ENCODE measurements at places on chromosomes 2 and 18.
A peak's percentile ranks its signal among the peaks of the same experiment; 100 is the strongest.

GRCh38 chr18:56747032-56747658 lies 96.0 kb downstream of the WDR7 start:
- DNase-seq: no peak

- no peak for DNase-seq
Observed at GRCh38 chr18:67864677-67865340, 348.3 kb upstream of the DSEL start.

GRCh38 chr2:181117206-181117925 lies 137.0 kb downstream of the UBE2E3 start:
- no peak for DNase-seq

- no peak for DNase-seq
Observed at GRCh38 chr2:95012881-95013550, 12.5 kb upstream of the MAL start.

- no peak for DNase-seq
Observed at GRCh38 chr2:224799691-224800090, 83.5 kb upstream of the CCDC195 start.

DNA sequence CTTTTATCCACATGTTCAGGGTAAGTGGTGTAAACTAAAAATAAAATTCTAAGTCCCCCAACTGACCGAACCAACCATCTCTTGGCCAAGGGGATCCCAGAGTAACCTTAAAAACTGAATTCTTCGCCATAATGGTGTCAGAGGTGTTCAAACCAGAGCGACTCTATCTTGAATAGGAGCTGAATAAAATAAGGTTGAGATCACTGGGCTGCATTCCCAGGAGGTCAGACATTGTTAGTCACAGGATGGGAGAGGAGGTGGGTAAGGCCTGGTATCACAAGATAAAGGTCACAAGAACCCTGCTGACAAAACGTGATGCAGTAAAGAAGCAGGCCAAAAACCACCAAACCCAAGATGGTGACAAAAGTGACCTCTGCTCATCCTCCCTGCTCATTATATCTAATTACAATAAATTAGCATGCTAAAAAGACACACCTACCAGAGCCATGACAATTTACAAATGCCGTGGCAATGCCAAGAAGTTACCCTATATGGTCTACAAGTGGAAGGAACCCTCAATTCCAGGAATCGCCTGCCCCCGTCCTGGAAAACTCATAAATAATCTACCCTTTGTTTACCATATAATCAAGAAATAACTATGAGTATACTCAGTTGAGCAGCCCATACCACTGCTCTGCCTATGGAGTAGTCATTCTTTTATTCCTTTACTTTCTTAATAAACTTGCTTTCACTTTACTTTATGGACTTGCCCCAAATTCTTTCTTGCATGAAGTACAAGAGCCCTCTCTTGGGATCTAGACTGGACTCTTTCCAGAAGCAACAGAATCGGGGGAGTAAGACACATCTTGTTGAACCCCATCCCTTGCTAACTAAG lies 302.4 kb downstream of the STK39 start:
- no peak for DNase-seq

DNA sequence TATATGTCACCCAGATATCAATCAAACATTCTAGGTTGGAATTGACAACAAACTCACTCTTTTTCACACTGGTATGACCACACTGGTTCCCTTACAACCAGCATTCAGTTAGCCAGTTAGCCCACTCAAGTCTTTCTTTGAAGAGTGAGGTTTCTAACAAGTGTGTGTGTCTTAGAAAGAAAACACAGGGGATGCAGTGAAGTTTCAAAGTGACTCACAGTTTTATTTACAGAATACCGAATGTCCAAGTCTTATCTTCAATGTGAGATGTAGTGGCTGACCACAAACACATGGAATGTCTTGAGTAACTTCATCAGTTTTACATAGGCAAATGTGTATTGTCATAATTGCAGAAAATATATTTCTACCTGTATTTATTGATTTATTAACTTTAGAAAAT lies 274.7 kb upstream of the HNMT start:
- DNase-seq: no peak

DNA sequence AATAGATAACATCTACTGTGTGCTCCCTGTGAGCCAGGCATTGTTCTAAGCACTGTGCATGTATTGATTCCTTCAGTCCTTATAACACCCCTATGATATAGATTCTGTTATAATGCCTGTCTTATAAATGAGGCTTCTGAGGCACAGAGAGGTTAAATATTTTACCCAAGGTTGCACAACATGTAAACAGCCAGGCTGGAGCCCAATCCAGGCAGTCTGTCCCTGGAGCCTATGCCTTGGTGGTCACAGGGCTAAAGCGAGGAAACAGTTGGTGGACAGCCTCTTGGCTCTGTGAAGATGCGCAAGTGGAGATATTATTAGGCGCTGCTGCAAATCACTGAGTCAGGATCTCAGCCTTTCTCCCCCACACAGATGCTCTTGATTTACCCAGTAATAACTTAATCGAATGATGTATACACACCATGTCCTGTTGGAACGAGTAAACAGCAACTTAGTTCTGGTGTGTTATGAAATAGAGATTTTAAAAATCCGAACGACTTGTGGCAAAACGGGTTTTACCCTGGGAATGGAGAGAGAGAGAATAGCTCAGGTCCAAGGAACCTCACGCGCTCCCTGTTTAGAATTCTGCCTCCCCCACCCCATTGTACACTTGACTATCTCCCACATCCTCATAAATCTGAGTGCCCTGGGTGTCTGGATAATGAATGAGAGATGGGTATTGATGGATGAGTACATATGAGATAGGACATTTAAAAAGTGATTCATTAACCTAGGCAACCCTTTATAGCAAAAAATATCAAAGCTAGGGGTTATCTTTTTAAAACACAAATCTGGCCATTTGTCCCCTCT lies 231.9 kb downstream of the BCL2 start:
- no peak for DNase-seq

GRCh38 chr18:34207344-34207851 lies 17.3 kb downstream of the NOL4 start:
- no peak for DNase-seq

GRCh38 chr2:164495491-164496223 lies 125.6 kb downstream of the GRB14 start:
- DNase-seq: peak; percentile 79

GRCh38 chr2:26541401-26542193 lies 63.7 kb upstream of the OTOF start:
- no peak for DNase-seq

GRCh38 chr18:49691177-49691608 lies 122.1 kb downstream of the ACAA2 start:
- peak; percentile 87 for DNase-seq

DNA sequence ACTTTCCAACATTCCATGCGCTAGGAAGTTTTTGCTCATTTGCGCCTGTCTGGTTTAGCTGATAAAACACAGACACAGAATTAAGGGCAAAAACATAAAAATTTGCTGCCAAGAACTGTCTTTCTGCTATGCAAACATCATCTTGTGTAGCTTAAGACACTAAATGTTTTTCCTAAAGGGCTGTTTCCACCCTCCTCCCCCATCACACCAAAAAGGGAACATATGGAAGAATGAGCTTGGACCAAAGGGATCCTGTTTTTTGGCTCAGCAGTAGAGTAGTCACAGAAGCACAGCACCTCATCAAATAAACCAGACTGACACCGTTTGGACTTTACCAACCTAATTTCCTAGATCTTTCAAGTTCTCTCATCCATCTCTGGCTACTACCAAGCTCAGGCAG lies 210.1 kb downstream of the ZNF521 start:
- no peak for DNase-seq

DNA sequence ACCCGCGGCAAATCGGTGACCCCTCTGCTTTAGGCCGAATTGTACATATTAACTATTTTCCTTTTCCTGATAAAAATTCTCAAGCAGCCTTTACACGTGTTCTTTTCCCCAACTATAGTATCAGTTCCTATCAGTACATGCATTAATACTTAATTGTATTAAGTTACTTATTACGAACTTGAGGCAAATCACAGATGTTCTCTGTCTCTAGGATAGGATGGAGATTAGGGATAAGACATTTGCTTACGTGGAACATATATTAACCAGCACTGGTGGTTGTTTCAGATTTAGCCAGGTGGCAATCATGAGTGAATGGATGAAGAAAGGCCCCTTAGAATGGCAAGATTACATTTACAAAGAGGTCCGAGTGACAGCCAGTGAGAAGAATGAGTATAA lies 675 bp downstream of the GEMIN6 start:
- no peak for DNase-seq

DNA sequence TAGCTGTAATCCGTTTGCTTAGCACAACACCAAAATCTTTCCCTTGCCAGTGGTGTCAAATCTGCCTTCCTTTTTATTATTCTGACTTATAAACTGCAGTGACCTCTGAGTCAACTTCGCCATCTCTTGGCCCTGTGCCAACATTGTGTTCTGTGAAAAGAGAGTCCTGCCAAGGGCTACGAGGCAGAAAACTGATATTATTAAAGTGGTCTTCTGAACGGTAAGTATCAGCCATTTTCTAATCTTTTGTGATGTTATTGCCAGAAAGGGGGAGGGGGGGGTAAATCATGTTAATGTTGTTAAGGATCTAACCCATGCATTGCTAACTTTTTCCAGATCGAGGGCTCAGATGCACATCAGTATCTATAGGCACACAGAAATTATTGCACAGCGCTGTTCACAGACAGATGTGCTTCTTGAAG lies 121.5 kb upstream of the LTBP1 start:
- DNase-seq: peak; percentile 90

GRCh38 chr2:143802242-143802641 lies 673.0 kb downstream of the ARHGAP15 start:
- DNase-seq: no peak

DNA sequence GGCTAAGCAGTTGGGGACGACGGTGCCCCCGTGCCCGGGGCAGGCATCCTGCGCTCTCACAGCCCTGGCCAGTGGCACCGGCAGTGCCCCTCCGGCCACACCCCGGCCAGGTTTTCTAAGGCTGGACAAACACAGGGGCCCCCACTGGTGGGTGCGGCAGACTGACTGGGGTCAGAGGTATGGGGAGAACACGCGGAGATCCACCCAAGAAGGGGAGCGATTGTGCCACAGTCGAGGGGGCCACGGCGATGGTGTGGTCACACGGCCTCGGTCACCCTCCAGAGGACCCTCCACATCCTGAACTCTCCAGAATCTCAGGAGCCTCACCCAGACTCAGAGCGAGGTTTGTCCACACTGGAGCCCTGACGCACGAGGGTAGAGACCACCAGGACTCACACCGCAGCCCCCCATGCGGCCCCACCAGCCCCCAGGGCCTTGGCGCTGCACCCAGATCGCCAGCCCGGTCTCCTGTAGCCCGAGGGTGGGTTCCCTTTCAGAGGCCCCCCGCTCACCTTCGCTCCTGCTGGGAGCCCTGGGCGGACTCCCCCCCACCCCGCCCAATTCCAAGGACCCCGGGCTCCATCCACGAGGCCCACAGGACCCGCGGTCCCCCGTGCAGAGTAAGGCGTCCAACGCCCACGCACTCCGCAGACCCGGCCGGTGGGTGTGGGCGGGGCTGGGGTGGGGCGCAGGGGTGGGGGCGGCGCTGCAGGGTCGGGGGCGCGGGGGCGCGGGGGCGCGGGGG lies 15.2 kb downstream of the PDCD1 start:
- DNase-seq: no peak

DNA sequence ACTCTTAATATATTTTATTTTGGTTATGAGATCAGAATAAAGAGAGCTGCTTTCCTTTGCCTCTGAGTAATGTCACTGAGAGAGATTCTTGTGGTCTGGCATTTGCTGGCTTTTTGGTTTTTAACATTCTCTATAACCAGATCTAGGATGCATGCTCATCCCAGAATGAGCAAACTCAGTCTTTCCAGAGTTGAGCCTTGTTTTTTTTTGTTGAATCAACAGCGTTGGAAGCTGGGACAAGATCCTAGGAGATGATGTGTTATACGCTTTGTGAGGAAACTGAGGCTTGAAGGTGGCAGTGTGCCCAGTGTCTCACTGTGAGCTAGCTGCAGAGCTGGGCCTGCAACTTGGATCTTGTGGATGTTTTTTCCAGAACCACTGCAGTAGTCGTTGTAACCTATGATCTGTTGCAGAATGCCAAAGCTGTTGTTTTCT lies 19.5 kb downstream of the MYO1B start:
- peak; percentile 5 for DNase-seq

DNA sequence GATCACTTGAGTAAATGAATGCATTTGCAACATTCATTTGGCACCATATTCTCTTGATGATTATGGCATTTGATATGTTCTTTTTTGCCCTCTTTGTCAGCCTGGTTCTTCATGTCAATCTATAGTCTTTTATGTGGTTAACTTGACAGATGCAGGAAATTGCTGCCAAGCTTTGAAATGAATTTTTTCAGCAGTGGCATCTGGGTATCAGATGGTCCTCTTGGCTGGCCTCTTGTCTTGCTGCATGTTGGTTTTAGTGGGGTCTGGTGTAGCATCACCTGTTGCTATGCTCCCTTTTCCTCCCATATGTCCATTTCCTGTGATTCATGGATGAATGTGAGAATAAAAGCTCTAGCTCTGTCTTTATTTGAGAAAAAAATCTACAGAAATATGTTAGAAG lies 119.9 kb downstream of the DPP4 start:
- DNase-seq: peak; percentile 2

GRCh38 chr18:48623468-48624235 lies 84.8 kb downstream of the CTIF start:
- no peak for DNase-seq

DNA sequence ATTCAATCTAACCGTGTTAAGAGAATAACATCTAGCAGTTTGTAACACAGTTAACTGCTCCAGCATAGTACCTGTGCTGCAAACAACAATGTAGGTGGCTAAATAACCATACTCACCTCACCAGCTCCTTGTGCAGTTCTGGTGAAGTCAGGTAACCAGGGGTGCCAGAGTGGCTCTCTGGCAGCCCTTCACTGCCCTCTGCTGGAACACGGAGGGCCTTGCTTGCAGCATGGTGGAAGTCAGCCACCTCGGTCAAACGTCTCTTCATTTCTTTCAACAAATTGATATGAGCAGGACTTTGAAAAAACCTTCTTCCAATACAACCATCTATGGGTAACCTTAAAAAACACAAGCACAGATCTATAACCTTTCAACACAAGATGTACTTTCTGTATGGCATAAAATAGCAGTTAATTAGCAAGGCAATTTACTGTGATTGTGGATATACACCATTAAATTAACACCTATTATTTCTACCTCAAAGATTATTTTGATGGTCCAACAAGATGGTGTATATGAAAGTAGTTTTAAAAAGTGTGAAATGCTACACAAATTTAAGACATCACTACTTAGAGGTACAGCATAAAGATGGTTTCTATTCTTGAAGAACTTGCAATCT lies 56.6 kb downstream of the EPG5 start:
- peak; percentile 75 for DNase-seq

GRCh38 chr2:143779021-143779420 lies 649.8 kb downstream of the ARHGAP15 start:
- DNase-seq: no peak

DNA sequence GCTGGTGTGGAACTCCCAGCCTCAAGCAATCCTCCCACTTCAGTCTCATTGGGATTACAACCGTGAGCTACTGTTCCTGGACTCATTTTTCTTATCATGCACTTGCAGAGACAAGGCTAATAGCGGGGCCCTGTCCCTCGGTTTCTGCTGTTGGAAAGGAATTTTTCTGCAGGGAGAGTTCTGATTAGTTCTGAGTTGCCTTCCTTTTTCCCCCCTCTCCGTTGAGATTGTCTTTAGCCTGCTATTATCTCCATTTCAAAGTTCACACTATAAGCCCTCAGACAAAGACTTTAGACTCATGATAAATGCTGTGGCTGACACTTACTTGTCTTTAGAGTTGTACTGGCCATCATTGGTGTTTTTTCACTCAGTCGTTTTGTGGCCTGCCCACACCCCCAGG lies 97.2 kb downstream of the NCOA1 start:
- DNase-seq: no peak

- DNase-seq: no peak
Observed at GRCh38 chr2:32182667-32183066, 17.0 kb downstream of the SLC30A6 start.

- peak; percentile 60 for DNase-seq
Observed at GRCh38 chr2:135839713-135840112, 2.7 kb upstream of the LCT start.

Data from lung microvascular endothelial cell (primary cell).